ENCODE measurements at places on chromosomes 3 and 15.
A peak's percentile ranks its signal among the peaks of the same experiment; 100 is the strongest.

DNA sequence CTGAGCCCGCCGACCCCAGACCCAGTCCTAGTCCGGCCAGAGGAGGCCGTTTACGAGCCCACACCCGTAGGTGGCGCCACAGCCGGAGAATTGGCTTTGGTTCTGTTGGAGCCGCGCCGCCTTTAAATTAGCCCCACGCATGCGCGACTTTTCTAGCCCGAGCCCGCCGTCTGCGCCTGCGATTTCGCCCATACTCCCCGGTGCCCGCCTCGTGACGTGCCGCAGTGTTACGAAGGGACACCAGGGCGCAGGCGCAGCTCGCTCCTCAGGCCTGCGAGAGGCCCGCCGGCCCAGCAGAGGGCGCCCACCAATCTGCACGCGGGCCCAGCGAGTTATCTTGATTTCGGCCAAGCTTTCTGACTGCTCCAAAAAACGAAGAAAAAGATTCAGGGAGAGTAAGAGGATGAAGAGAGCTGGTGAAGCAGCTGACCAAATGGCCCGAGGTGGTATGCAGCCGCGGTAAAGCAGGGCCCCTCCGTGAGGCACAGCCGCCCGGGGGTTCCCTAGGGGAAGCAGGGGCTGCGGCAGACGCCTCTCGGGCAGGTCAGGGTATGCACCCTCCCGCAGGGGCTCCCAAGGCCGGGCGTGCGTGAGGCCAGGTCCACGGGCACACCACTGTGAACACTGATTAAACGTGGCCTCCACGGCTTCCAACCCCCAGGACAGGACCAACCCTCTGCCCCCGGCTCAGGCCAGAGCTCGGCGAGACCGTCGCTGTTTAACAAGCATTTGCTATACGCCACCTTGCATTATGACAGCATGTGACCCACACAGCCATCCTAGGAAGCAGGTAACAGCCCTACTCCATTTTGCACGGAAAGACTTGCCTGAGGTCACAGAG lies 32.8 kb downstream of the RPN1 start:
- DNase-seq, result peak; percentile 93

DNA sequence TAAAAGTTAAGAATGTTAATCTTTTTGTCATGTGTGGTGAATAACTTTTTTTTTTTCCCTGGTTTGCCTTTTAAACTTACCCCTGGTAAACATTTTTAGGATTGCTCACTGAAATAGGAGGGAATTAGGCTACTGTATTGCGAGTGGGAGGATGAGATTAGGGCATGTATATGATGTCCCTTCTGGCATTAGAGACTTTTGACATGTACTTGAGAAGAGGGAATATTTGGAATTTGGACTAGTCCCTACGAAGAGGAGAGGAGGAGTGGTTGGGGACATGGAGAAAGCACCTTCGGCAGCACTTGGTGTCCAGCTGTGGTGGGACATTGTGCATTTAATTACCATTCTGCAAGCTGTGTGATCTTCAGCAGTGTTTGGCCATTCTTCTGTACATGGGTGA lies 25.0 kb downstream of the PDE8A start:
- no peak for DNase-seq

DNA sequence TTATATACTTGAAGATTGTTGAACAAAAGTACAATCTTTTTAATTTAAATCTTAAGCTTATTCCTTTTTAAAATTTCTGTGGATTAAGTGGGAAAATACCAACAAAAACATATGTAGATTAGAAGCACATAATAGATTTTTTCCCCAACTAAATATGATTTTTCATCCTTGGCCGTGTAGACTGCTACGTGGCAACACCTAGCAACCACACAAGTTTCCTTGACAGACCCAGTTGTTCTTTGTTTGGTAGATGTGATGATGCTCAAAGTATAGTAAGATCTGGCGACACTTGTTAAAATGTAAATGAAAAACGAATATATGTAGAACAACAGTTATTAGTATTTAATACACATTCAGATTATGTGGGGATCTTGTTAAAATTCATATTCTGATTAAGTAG lies 271.0 kb upstream of the ROBO2 start:
- no peak for DNase-seq

- DNase-seq, result no peak
Observed at GRCh38 chr3:12981306-12982275, 91.6 kb downstream of the IQSEC1 start.

- no peak for DNase-seq
Observed at GRCh38 chr15:29880341-29880740, 58.1 kb upstream of the TJP1 start.

- DNase-seq, result no peak
Observed at GRCh38 chr15:71294911-71295602, 179.8 kb downstream of the THSD4 start.

GRCh38 chr15:42147431-42147735 lies 9.1 kb downstream of the PLA2G4F start:
- no peak for DNase-seq

GRCh38 chr3:24678021-24678420 lies 183.4 kb upstream of the THRB start:
- no peak for DNase-seq

- DNase-seq, result no peak
Observed at GRCh38 chr15:49627407-49627877, 6.6 kb downstream of the DTWD1 start.

DNA sequence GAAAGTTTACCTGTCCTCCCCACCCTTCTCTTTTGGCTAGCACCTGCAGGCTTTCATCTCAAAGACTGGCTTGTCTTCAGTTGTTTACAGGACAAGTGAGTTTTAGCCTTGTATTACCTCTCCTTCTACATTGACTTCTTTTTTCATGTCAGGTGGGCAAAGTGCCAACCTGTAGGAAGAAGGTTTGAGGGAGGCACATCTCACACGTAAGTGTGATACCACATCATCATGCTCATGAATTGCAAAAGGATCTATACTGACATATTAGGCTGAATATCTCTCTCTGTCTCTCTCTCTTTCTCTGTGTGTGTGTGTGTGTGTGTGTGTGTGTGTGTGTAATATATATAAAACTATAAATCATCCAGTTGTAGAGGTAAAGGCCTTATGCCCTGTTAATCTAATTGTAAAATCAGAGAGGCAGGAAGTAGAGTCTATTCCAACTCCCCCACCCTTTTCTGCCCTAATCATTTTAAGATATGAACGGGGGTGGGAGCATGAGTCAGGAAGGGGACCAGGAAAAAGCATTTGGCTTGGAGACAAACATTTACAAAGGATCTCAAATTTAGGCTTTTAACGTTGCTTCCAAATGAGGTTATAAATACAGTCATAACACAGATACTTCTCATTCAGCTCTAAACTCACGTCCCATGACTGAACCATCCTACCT lies 107.0 kb upstream of the PFN2 start:
- no peak for DNase-seq

- DNase-seq, result no peak
Observed at GRCh38 chr3:105960381-105960780, 91.6 kb upstream of the CBLB start.

DNA sequence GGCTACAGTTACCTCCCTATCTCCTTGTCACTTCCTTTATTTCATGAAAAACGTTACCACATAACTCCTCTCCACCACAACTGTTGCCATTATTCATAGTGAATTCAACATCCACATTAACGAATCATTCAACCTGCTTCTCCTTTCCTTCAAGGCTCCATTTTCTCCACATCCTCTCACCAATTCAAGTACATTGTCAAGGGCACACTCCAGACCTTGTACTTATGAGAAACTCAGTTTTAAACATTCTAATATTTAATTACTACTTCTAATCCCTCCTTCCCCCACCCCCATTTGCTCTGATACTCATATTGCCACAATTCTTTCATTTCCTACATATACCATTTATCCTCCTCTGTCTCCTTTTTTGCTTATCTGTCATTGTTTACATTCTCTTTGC lies 871.2 kb downstream of the TUSC7 start:
- no peak for DNase-seq

- DNase-seq, result no peak
Observed at GRCh38 chr3:144308396-144308795, 336.8 kb downstream of the DIPK2A start.

DNA sequence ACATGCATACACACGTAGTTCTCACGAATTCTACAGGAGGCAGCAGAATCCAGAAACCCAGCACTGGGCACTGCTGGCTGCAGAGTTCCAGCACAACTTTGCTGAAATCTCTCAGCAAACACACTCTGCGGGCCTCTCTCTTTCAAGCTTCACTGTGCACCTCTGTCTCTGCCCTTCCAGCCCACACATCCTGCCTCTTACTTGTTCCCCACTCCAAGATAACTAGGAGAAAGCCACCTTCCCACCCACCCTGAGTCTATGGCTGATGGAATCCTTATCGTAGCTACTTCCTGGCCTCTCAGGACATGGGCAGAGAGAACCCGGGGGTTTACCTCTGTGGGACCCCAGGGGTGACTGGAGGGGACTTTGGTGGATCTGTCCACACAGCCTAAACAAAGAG lies 11.9 kb downstream of the ANP32A start:
- no peak for DNase-seq

DNA sequence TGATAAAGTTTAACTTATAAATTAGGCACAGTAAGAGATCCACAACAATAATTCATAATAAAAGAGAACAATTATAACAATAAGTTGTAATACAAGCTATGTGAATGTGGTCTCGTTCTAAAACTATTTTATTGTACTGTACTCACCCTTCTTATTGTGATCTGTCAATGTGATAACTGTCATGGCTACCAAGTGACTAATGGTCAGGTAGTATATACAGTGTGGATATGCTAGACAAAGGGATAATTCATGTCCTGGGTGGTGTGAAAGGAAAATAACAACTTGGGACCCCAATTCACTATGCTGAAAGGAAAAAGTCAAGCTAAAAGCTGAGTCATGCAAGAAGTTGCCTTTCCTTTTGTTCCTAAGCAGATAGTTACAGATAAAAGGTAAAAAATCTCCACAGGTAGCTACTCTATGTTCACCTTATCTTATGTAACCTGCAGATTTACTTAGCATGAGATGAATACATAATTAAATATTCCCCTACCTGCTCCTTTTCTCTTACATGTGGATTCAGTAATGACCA lies 10.7 kb upstream of the CYP8B1 start:
- no peak for DNase-seq

- no peak for DNase-seq
Observed at GRCh38 chr3:32493437-32494414, 8.9 kb downstream of the CMTM6 start.

GRCh38 chr3:14506626-14507304 lies 33.4 kb downstream of the GRIP2 start:
- no peak for DNase-seq

DNA sequence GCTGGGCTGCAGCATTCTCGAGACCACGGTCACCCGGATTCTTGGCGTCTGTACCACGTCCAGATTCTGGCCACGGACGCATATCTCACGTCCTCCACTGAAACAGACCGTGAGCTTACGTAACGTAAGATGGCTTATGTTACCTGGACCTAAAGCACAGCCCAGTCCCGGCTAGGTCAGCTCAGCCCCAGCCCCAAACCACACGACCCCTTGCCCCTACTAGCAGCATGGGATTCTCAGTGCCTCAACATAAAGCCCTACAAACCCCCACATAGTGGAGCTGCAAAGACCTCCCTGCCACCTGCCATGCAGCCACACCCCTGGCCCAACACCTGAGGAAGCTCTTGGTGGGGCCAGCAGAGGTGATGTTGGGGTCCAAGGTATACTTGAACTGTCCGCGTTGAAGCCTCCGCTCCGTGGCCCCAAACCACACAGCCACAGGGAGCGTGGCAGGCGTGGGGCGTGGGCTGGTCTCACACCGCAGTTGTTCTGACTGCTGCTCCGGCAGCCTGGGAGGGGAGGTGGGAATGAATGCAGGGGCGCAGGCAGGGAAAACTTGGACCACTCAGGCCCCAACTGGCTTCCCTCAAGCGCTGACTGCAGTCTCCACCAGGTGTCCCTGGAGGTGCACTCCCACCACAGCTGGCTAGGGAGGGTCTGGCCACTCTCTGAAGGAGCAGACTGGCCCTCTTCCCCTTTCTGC lies 14.5 kb downstream of the PLXNB1 start:
- no peak for DNase-seq

DNA sequence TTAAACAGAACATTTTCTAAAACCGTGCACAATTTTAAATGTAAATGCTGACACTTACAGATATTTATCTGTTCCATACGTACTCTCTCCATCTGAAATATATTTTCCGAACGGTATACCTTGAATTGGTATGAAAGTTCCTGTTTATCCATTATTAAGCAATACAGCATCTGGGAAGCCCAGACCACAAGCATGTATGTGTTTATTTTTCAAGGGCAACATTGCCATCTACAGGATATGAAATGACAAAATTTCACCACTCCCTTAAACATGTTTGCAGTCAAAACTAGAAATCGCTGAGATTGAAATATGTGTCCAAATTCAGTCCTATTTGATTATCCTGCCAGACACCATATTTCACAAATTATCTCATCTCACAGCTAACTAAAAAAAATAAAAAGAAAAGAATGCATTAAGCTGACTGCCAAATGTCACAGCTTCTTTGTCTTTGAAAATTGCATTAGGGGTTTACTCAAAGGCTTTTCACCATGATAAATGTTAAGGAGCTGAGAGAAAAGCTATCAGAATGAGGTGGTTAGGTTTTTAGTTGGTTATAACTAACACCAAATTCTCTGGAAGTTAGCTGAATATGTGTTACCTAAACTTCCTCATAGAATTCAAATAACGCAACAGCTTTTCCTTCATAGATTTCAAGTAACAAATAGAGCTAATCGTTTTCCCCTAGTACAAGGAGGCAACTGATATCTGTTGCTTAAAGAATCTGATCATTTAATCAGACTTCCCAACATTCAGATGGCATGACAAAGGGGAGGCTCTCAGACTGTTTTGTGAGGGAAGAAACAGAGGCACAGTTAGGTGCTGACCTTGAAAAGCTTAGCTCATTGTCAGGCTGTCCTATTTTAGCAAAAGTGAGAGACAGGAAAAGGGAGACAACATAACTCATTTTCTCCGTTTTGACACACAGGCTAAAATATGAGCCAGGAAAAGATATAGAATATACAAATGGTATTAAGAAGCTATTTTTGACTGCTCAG lies 533.1 kb downstream of the TBL1XR1 start:
- no peak for DNase-seq

- DNase-seq, result no peak
Observed at GRCh38 chr3:10219737-10220136, 28.5 kb upstream of the TATDN2 start.

DNA sequence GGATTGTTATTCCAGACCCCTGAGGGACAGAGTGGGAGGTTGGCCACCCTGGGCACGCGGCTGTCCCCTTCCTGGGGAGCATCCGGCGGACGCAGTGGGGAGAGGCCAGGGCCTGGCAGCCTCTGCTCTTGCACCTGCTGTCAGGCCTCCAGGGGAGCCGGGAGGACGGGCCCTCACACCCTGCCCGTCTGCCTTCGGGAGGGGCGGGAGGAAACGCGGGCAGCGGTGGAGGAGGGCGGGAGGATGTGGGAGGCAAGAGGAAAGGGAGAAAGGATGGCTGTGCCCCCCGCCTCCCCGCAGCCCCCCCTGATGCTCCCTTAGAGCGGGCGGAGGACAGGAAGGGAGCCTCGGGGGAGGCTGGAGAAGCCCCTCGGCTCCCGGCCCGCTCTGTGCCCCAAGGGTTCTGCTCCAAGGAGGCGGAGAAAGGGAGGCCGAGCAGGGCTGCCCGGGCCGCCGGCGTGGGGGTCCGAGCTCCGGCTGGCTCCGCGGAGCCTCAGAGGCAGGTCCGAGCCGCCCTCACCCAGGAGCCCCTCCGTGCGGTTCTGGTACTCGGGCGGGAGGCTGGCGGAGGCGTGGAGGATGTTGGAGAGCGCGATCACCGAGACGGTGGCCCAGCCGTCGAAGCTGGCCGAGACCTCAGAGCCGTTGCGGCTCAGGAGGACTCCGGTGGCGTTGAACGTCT lies 40.9 kb downstream of the MUC20 start:
- no peak for DNase-seq

Measured in activated gamma-delta T cell treated with anti-CD3 and anti-CD28 coated beads, Interleukin-2, amount 50 U/mL, for 16 hours (primary cell).